ENCODE measurements at places on chromosomes 4 and X.

DNA sequence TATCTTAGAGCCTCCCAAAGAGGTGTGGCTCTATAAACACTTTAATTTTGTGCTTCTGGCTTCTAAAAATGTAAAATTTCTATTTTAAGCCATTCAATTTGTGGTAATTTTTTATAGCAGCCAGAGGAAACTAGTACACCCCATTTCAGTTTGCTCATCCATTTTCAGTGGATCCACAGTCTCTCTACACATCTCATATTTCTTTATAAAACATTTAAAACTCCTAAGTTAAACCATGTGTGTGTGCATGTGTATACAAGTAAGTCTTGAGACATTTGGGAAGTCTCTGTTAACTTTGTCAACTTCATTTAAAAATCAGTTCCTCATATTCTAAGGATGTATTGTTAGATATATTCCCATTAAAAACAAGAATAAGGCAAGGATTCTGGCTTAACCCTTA is 273.2 kb downstream of the IL15 start:
- DNase-seq = no peak

DNA sequence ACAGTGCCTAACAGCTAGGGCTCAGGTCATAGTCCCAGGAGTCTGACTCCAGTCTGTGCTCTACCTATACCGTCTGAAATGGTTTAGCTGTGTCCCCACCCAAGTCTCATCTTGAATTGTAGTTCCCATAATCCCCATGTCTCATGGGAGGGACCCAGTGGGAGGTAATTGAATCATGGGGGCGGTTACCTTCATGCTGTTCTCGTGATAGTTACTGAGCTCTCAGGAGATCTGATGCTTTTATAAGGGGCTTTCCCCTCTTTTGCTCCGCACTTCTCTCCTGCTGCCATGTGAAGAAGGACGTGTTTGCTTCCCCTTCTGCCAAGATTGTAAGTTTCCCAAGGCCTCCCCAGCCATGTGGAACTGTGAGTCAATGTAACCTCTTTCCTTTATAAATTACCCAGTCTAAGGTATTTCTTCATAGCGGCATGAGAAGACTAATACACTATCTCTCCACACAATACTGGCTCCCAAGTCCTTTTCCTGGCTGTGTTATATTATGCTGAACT is 110.8 kb downstream of the AFAP1 start:
- peak; percentile 43 for DNase-seq

DNA sequence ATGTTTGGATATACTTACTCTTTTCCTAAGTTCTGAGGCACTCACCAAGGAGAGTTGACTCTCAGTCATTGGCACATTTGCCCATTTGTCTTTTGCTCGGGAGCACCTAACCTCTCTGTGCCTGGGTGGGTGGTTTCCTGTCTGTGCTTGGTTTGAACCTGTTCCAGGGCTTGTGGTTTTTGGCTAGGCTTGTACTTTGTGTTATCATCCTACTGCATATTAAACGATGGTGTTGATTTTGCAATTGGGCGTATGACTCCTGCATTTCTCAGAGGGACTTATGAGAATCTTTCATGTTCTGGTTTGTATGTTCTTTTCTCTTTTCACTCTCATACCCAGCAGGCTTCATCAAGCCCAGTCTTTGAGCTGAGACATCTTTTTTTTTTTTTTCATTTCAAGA is 161.7 kb downstream of the BTC start:
- DNase-seq = peak; percentile 98

DNA sequence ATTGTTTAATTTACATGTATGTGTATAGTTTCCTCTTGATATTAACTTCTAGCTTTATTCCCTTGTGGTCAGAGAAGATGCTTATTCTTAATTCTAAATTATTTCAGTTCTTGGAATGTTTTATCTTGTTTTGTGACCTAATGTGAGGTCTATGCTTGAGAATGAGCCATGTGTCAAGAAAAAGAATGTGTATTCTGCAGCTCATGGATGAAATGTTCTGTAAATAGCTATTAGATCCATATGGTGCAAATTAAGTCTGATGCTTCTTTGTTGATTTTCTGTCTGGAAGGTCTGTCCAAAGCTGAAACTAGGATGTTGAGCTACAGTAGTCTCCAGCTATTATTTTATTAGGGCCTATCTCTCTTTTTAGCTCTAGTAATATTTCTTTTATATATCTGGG is 187.3 kb upstream of the RASGEF1B start:
- DNase-seq = no peak

DNA sequence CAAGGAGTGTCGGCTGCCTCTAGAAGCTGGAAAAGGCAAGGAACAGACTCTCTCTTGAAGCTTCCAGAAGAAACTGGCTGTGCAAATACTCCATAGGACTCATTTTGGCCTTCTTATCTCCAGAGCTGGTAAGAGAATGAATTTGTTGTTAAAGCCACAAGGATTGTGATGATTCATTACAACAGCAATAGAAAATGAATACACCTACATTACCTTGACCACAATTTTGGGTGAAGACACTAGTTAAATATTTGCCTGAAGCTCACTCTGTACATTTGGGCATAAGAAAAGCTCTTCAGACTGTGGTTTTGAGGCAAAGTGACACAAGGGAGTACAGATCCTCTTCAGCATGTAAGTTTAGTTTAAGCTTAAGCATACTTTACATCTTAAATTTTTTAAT is 134.5 kb upstream of the TLL1 start:
- DNase-seq = peak; percentile 74

GRCh38 chr4:181757910-181758660 is 485.1 kb upstream of the TENM3 start:
- no peak for DNase-seq

DNA sequence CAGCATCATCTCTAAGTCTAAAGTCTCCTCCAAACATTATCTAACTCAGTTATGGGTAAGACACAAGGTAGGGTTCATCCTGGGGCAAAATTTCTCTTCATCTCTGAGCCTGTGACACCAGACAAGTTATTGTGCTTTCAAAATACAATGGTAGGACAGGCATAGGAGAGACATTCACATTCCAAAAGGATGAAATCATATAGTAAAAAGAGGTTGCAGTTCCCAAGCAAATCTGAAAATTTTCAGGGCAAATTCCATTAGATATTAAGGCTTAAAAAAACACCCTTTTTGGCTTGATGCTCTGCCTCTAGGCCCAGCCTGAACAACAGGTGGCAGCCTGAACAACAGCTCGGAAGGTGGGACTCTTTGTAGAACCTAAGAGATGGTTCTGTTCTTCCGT is 448.3 kb upstream of the SLIT2 start:
- no peak for DNase-seq

GRCh38 chr4:183409934-183410333 is 34.5 kb upstream of the CDKN2AIP start:
- DNase-seq = no peak

GRCh38 chrX:3522101-3522650 is 175.7 kb upstream of the MXRA5 start:
- DNase-seq = no peak

DNA sequence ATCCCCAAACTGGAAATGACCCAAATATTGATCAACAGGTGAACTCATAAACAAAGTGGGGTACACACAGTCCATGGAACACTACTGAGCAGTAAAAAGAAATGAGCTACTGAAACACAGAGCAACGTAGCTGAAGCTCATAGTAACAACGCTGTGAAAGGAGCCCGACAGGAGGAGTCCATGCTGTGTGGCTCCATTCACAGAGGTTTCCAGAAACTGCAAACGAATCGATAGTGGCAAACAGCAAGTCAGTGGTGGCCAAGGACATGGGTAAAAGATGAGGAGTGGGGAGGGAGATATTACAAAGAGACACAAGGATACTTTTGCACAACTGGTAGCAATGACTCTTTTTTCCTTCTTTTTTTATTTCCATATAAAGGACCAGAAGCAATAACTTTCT is 90.4 kb downstream of the HAUS3 start:
- no peak for DNase-seq

DNA sequence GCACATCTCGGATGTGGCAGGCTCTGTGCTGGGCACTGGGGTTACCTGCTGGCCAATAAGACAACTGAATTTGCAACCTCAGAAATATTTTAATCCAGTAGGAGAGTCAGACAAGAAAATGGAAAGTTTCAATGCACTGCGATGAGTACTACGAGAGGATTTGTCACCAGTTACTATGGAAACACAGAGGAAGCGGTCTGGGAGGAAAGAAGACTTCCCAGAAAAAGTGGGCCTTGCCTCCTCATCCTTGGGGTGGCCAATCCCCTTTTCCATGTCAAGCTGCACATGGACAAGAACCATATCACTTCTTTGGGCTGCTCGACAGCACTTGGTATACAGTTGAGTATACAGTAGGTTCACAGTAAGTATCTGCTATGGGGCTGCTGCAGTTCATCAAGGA is 67.6 kb downstream of the FAM184B start:
- DNase-seq = no peak

DNA sequence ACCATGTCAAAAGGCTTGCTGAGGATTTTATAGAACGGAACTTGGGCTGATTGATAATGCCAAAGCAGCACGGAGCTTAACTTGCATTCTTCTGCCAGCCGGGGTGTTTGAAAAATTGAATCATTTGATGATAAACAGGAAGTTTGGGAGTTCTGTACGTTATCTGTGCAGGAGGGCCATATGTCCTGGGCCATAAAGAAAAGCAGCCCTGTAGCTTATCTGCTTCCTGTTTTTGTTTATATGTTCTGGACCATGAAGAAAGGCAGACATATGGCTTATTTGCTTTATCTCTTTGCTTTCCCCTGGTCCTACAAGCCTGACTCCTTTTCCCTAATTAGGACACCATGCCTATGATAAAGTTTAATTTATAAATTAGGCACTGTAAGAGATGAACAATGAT is 62.4 kb downstream of the HOPX start:
- no peak for DNase-seq

GRCh38 chrX:118239178-118239870 is 106.6 kb upstream of the WDR44 start:
- no peak for DNase-seq

DNA sequence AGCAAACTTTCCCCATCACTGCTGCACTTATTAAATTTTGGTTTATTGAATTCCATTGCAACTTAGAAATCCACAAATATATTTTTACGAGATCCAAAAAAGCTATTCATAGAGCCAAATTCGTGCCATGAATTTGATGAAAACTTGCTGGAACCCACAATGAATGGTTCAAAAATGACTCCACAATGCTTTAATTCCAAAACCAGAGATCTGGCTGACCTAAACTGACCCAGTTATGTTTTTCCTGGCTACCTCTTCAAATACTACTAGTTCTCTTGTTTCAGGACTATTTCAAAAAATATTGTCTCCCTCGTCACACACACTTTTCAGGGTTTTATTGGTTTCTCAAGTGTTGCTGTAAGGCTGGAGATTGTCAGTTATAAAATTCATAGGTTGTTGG is 474.8 kb downstream of the PDGFC start:
- no peak for DNase-seq

DNA sequence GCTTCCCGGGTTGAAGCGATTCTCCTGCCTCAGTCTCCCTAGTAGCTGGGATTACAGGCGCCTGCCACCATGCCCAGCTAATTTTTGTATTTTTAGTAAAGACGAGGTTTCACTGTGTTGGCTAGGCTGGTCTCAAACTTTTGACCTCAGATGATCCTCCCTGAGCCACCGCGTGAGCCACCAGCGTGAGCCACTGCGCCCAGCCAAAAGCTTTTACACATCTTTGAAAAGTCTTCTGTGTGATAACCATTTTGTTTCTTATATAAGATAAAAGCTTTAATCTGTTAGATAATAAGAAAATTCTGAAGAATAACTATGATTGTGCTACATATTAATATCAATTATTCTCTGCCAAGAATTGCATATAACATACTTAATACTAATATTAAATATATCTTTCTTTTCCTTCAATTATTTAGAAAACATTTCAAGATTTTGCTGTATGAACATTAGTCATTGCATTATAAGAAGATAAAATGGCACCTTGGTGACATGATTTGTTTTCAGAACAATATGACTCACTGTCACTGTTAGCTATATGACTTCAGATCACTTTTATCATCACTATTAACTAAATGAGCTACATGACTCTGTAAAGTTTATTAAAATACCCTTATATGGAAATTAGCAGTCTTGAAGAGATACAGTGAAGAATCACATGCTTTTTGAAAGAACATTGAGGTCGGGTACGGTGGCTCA is 33.4 kb downstream of the RUFY3 start:
- no peak for DNase-seq

DNA sequence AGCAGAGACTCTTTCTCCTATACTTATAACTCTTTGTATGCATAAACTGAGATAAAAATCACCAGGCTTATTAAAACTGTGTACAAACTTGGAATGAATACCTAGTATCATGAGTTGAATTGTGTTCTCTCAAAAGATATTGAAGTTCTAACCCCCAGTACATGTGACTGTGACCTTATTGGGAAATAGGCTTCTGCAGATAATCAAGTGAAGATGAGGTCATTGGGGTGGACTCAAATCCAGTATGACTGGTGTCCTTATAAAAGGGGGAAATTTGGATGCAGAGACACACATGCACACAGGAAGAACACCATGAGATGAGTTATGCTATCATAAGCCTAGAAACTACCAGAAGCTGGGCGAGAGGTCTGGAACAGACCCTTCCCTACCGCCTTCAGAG is 26.2 kb downstream of the ZNF827 start:
- no peak for DNase-seq

GRCh38 chr4:83599183-83599582 is 63.3 kb downstream of the GPAT3 start:
- peak; percentile 72 for DNase-seq

DNA sequence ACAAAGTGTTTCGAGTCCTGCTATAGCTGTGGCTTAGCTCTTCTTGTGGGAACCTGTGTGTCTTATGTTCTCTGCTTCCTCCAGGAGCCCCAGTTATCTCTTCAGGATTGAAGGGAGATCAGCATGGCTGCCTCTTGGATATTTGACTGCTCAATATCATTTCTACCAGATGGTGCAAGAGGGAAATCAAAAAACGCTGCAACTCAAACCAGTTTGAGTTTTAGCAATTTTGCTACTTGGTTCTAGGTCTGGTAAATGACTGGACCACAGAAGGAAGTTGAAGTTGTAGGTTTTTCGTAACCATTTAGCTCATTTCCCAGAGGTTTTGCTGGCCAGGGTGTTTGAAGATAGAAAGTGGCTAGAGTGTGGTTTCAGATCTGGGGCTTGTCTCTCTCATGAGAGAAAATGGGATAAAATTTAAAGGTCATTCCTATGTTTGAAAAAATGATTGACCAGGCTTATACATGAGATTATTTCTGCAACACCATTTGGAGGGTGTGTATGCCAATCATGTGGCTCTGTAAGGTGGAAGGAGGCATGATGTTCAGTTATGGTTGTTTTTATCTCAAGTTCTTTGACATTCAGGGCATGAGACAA is 210.4 kb downstream of the SPRY1 start:
- no peak for DNase-seq

DNA sequence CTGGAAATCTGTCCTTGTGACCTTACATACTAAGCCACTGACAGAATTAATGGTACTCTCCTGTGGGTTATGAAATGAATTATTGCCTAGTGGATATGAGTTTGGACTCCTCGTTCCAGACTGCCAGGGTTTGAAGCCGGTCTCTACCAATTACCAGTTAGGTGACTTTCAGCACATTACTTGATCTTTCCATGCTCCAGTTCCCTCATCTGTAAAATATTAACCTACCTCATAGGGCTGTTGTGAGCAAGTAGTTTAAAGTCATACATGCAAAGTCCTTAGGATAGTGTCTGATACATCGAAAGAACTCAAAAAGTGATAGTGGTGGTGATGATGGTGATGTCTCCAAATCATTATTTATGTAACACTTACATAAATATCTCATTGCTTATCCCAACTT is 373.5 kb upstream of the ARX start:
- DNase-seq = no peak

GRCh38 chrX:13369256-13370030 is 49.6 kb upstream of the ATXN3L start:
- DNase-seq = no peak
